ENCODE measurements at places on chromosomes 3 and 15.

- DNase-seq: no peak
These were observed 29.0 kb downstream of the CCDC33 start for GRCh38 chr15:74265046-74265639.

- no peak for DNase-seq
These were observed 52.9 kb downstream of the CACNA1D start for GRCh38 chr3:53547327-53547726.

DNA sequence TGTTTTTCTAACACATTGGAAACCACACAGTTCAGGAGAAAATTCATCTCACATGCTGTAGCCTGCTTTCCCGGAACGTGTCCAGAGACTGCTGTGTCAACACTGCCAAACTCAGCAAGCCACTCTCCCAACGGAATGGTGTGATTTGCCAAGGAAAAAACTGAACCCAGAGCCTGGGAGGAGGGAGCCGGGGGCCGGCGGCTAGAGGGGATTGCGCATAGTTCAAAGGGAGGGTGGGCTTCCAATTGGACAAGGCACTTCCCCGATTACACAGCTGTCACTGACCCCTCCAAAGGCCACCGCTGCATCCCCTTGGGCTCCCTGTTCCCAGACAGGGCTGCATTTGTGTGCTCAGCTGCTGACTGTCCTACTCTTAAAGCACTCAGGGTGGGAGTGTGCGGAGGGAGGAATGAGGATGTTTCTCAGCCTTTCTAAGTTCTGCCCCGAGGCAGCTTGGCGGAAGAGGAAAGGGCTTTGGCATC is 256.2 kb downstream of the ZNF621 start:
- DNase-seq: no peak

- no peak for DNase-seq
These were observed 168.2 kb downstream of the CLSTN2 start for GRCh38 chr3:140103166-140103565.
